NB4 (cell line): ENCODE measurements at places on chromosomes 1 and 21.

- DNase-seq, result no peak
These were observed 69.5 kb upstream of the ERRFI1 start for GRCh38 chr1:8095584-8095983.

DNA sequence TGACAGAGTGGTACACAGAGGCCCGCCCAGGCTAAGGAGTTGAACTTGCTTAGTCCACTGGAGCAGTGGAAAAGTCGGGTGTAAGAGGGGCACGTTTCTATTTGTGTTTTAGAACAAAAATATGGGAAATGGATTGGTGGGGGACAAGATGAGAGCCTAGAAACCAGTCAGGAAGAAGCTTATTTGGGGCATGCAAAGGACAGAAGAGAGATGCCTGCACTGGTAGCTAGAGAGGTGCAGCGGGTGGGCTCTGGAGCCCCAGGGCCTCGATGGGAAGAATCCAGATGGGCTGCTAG lies 1.2 kb upstream of the LIN9 start:
- no peak for DNase-seq

- DNase-seq, result no peak
These were observed 155.8 kb upstream of the UBE2U start for GRCh38 chr1:64047549-64047996.

GRCh38 chr1:210922666-210923065 lies 211.3 kb downstream of the KCNH1 start:
- DNase-seq, result no peak

GRCh38 chr1:225626698-225627097 lies 26.2 kb downstream of the ENAH start:
- DNase-seq, result no peak

- peak; percentile 58 for DNase-seq
These were observed 8.1 kb upstream of the COA7 start for GRCh38 chr1:52706136-52706670.

GRCh38 chr1:243254233-243254926 lies 701 bp downstream of the CEP170 start:
- DNase-seq, result peak; percentile 94

GRCh38 chr21:18529254-18529653 lies 125.7 kb upstream of the TMPRSS15 start:
- DNase-seq, result no peak

- DNase-seq, result no peak
These were observed 71.2 kb upstream of the RGL1 start for GRCh38 chr1:183733715-183734114.

DNA sequence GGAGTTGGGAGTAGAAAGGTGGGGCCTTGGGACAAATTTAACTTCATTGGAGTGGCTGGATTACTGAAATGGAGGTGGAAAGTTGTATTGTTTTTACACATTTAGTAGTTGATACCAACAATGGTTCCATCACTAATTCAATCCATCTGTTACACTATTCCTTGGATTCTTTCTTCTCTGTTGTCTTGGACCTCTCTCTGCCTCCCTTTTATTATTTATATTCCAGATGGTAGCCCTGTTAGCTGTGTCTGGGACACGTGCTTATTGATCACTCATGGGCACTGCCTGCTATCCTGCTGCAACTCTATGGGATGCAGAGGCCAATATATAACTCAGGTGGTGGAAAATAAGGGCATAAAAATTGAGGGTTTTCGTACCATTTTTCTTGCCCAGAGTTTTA lies 346.3 kb downstream of the PAPPA2 start:
- no peak for DNase-seq

DNA sequence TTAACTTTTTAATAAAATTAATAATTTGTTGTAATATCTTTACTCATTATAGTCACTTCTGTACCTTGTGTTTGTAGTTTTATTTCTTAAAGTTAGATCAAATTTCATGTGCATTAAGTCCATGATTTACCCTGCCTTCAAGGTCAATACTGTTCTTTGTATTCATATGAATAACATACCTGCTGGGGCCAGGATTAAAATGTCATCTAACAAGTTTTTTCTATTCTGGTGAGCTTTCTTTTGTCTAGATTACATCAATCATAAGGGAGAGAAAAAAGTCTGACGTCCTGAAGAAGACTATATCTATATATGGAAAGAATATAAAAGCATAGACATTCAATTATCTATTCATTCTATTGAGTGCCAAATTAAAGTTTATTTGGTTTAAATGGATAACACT lies 232.6 kb downstream of the COL11A1 start:
- DNase-seq, result no peak

DNA sequence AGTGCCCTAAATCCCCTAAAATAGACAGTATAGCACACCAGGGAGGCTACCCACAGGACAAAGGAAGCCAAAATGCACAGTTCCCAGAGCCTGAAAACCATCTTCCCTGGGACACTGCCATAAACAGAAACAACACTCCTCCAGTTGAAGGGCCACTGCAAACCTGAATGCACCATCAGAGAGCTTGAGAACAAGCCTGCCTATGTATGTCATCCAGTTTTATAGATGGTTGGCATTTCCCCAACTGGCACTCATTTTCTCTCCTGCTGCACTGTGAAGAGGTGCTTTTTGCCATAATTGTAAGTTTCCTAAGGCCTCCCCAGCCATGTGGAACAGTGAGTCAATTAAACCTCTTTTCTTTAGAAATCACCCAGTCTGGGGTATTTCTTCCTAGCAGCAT lies 169.0 kb downstream of the AGBL4 start:
- no peak for DNase-seq

GRCh38 chr1:200081151-200081968 lies 53.9 kb downstream of the NR5A2 start:
- DNase-seq, result no peak

GRCh38 chr1:64856553-64856952 lies 109.8 kb downstream of the JAK1 start:
- DNase-seq, result peak; percentile 30

- DNase-seq, result no peak
These were observed 76.2 kb upstream of the CXADR start for GRCh38 chr21:17436626-17437111.

DNA sequence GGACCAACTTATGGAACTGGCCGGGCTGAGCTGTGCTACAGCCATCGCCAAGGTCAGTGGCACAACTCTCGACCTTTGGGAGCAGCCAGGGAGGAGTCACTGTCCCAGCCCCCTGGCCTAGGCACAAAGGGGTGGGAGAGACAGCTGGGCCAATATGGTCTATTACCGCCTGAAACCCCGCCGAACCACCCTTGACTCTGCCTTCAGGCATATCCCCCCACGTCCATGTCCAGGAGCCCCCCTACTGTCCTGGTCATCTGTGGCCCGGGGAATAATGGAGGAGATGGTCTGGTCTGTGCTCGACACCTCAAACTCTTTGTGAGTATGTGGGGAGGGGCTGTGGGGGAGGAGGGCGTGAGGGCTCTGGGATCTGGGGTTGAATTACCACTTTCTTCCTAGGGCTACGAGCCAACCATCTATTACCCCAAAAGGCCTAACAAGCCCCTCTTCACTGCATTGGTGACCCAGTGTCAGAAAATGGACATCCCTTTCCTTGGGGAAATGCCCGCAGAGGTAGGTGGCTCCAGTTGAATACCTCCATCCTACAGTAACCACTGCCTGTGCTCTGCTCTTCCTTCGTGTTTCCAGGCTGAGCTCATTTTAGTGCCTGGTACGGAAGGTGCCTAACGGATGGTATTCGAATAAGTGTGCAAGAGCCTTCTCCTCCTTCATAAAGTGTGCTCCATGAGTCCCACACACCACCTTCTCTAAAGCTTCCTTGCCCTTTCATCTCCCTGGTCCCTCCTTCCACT lies 758 bp downstream of the NAXE start:
- no peak for DNase-seq

GRCh38 chr1:167935216-167936067 lies 1.0 kb upstream of the DCAF6 start:
- peak; percentile 59 for DNase-seq

DNA sequence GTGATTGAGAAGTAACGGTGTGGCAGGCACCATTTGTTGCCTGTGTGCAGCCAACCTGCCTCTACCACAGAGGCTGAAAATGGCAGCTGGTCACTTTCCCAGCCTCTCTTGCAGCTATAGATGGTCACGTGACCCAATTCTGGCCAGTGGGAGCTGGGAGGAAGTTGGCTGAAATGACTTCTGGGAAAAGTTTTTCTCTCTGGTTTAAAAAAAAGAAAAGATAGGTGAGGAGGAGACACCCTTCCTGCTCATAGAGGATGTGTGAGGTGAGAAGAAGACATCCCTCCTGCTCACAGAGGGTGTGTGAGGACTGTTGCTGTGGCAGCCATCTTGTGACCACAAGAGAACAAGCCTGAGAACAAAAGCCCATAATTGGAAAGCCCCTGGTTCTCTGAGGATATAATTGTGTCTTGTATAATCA lies 122.8 kb downstream of the SYF2 start:
- DNase-seq, result no peak

DNA sequence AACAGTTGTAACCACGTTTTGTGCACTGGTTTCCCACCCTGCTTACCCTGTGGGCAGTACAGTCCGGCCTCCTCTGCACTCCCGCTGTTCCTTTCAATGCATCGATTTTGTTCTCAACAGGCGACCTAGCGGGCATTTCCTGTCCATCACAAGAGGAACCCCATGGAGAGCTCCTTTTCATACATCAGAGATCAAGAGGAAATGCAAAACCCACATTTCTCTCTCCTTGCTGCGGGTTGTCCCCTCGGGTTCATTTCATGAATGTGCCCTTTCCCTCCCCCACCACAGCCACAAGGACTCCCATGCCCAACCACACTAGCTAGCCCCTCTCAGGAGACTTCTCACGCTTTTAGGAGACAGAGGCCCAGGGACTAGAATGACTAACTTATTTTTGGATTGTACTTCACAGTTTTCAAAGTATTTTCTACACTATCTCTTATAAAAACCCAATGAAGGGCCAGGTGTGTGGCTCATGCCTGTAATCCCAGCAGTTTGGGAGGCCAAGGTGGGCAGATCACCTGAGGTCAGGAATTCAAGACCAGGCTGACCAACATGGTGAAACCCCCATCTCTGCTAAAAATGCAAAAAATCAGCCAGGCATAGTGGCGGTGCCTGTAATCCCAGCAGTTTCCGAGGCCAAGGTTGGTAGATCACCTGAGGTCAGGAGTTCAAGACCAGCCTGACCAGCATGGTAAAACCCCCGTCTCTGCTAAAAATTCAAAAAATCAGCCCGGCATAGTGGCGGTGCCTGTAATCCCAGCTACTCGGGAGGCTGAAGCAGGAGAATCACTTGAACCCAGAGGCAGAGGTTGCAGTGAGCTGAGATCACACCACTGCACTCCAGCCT lies 18.4 kb downstream of the ATP1A4 start:
- peak; percentile 96 for DNase-seq

- DNase-seq, result no peak
These were observed 12.1 kb downstream of the EPHA10 start for GRCh38 chr1:37752583-37753471.

DNA sequence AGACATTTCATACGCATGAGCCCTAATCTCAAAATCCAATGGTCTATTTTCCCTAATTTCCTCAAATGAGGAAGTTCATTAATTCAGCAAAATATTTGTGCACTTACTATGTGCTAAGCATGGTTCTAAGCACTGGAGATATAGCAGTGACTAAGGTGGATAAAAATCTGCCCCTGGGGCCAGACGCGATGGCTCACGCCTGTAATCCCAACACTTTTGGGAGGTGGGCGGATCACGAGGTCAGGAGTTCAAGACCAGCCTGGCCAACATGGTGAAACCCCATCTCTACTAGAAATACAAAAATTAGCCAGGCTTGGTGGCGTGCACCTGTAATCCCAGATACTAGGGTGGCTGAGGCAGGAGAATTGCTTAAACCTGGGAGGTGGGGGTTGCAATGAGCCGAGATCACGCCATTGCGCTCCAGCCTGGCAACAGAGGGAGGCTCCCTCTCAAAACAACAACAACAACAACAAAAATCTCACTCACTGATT lies 4.3 kb upstream of the MIIP start:
- DNase-seq, result no peak

- DNase-seq, result no peak
These were observed 28.9 kb upstream of the RUNX1 start for GRCh38 chr21:35077975-35078374.

- DNase-seq, result no peak
These were observed 736.7 kb upstream of the PTBP2 start for GRCh38 chr1:95984798-95985374.

GRCh38 chr1:230684146-230684545 lies 29.8 kb downstream of the AGT start:
- no peak for DNase-seq

DNA sequence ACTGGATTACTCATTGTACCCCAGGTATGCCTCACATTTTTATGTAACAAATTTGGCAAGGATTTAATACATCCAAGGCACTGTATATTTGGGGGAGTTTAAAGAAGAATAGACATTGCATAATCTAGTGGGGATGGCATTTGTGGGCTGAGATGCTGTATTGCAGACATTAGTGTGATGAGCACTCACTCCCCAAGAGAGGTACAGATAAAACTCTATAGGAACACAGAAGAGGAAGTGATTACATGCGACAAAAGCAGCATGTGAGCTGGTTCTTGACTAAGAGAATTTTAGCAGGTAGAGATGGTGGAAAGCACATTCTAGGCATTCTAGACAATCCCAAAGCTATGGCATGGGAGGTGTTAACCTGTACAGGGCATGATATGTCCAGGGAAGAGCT lies 24.2 kb upstream of the CDC14A start:
- peak; percentile 47 for DNase-seq

- DNase-seq, result no peak
These were observed 430 bp downstream of the FBXO2 start for GRCh38 chr1:11653861-11654136.

- no peak for DNase-seq
These were observed 62.6 kb downstream of the ERICH3 start for GRCh38 chr1:74610961-74611360.

DNA sequence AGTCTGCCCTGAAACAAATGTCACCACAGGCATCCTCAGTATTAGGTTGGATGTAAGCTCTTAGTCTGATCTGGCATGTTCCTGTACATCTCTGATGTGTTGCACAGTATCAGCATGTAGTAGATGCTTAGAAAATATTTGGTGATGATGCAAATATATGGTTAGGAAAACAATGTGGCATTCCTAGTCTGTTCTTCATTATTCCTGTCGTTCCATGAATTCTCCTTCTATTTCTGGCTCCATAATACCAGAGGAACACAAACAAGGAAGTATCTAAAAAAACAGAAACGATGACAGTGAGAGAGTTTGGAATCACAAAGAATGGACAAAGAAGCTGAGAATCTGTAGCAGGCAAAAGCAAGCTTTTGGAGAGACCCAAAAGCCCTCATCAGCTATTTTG lies 236.6 kb downstream of the HHAT start:
- no peak for DNase-seq

GRCh38 chr1:52602856-52603600 lies 857 bp downstream of the GPX7 start:
- DNase-seq, result no peak

GRCh38 chr1:65420590-65421350 lies at the start of the genes LEPR and LEPROT:
Gene LEPR (plus strand): TSS chr1:65420668. CDS start chr1:65565566, 144,898 bp downstream.
Gene LEPROT (plus strand): TSS chr1:65420668. CDS start chr1:65420725, 57 bp downstream.
- no peak for DNase-seq
